ENCODE measurements at places on chromosomes 1 and 21.

GRCh38 chr1:117020526-117021156 is 19.1 kb downstream of the CD101 start:
- DNase-seq = no peak

DNA sequence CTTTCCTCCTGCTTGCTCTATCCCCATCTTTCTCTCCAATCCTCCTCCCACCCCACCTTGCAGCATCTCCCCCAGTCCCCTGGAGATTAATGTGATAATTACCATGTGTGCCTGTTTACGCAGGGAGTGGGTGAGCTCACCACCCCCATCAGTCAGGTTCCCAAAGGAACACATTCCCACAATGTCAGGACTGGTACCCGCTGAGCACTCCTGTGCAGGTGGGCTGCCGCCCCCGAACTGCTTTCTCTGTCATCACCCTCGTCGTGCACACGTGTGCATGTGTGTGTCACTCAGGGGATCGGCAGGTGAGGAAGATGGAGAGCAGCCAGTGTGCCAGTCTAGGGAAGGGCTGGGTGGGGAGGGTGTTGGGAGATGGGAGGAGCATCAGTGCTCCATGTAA is 163.4 kb downstream of the CACNA1E start:
- no peak for DNase-seq

- no peak for DNase-seq
These were observed 1.7 kb downstream of the MYOCOS start for GRCh38 chr1:171623651-171624331.

DNA sequence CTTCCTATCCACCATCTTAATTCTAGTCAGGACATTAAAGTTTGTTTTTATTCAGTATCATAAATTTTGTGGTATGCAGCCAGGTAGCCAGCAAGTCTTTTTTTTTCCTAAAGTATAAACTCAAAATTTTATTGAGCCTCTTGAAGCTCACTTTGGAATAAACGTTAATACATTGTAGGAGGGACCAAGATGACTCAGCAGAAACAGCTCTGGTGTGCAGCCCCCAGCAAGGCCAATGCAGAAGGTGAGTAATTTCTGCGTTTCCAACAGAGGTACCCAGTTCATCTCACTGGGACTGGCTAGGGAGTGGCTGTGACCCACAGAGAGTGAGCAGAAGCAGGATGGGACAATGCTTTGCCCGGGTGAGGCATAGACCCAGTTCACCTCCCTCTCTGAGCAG is 9.7 kb upstream of the OR2M3 start:
- DNase-seq = no peak

DNA sequence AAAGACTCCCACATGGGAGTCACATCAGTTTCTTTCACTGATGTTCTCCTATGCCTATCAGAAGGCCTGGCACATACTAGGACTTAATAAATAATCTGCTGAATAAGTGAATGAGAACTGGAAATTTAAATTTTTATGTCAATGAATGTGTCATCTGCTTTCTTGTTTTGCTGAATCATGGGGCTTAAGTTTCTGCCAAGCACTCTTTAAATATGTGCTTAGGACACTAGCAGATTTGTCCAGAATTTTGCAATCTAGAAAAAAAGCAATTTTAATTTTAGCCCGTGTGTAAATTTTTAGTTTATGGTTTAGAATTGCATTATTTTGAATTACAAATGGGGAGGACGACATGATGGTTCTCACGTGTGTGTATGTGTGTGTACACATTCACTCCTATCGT is 803.1 kb downstream of the USP25 start:
- DNase-seq = no peak

DNA sequence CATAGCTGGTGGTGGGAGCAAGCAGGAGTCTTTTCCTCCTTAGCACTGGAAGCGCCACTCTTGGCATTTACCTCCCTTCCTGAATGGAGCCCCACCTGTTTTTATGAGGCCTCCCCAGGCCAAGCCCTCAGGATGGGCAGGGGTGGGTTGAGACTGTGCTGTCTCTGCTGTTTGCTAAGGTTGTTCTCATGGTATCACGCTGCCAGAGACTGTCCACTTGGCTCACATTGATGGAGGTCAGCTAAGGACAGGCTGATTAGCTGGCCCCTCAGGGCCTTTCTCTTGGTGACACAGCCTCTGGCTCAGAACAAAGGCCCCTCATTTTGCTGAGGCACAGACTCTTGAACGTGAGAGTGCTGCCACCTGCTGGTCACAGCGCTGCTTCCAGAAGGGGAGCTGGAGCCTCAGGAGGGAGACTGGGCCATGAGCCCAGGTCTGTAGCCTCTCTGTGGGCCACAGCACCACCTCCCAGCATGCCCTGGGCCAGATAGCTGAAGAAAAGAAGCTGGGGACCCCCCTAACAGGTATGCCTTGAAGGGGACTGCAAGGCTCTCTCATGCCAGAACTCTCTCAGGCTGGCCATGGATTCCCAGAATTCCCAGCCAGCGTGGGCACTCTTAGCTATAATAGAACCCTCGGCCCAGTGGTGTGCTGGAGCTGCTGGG is 85.6 kb downstream of the CD58 start:
- DNase-seq = no peak

- no peak for DNase-seq
These were observed 381.4 kb downstream of the RWDD3 start for GRCh38 chr1:95615421-95615820.

GRCh38 chr1:22488319-22488718 is 36.7 kb downstream of the ZBTB40 start:
- DNase-seq = no peak

All from esophagus squamous epithelium (tissue), 5 donors.